ENCODE measurements at places on chromosomes 5 and 9.

DNA sequence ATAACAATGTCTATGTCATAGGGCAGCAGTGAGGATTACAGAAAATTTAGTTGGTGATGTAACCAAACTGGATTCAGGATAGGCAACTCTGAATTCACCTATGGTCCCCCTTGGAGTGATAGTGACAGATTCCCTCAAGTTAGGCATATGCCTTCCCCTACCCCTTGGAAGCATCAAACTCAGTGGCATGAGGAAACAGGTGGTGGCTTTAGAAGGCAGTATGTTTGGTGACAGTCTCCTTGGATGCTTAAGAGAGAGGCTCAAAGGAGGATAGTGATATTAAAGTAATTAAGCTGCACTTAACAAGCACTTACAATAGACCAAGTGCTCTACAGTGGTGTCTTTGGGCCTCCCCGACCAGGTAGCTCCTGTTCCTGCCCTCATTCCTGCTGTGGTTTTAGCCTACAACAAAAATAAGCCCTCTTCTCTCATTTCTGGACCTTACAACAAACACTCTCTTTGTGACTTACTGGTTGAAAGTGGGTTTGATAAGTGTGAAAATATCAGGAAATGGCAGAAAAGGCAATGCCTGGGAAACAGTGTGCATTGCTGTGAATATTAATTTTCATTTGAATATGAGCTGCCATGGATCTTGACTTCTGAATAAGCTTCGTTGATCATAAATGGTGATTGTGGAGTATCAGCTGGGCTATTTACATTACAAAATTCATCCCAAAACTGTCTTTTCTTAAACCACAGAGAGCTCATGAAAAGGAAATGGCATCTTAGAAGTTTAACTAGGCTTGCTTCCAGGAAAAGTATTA is 29.2 kb downstream of the NR4A3 start:
- no peak for DNase-seq

- DNase-seq, result peak; percentile 85
These were observed 37.3 kb upstream of the ADRA1B start for GRCh38 chr5:159878988-159879471.

GRCh38 chr5:16713386-16713928 is 96.7 kb upstream of the RETREG1 start:
- DNase-seq, result peak; percentile 68

- DNase-seq, result no peak
These were observed 140.3 kb upstream of the IRX2 start for GRCh38 chr5:2891781-2892180.

DNA sequence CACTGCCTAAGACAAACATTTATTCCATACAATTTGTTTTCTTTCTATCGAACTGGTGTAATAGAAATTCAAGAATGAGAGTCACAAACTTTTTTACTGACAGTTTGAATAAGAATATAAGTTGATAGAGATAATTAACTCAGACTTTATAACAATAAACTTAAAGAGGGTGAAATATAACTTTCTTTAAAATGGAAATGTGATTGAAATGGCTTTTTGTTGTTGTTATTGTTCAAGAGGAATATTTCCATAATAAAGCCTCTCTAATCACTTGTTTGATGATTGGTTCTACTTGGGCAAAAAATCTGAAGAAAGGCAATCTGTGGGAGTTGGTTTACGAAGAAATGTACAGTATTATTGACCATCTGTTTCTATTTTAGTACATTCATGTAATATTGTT is 79.3 kb downstream of the ST8SIA4 start:
- no peak for DNase-seq

DNA sequence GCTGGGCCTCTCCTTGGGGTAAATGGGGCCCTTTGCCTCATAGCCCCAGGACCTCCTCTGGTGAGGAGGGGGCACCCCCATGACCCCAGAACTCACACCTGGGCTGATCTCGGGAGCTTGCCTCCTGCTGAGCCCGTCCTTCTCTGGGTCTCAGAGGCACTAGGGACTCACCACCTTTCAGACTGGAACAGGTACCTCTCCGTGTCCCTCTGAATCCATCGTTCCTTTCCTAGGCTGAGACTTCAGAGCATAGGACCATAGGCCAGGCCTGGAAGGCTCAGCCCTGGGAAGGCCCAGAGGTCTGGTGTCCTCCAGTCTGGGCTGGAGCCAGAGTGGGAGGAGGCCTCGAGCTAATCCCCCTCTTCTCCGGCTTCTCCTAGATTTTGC is 97.9 kb downstream of the CACNA1B start:
- DNase-seq, result no peak

DNA sequence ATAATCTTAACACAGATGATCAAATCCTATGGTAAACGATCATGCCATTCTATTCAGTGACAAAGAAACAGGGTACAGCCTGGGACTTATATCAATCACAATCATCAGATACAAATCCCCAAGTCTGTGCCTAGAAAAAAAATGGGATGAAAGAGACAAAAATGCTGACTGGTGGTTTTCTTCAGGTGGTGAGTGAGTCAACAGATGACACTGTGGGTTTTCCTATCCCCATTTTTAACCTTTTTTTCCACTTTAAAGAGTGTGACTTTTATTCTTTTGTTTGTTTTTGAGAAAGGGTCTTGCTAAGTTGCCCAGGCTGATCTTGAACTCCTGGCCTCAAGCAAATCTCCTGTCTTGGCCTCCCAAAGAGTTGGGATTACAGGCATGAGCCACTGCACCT is 3.2 kb downstream of the CIZ1 start:
- no peak for DNase-seq

GRCh38 chr5:145999208-145999607 is 62.8 kb downstream of the SH3RF2 start:
- no peak for DNase-seq

DNA sequence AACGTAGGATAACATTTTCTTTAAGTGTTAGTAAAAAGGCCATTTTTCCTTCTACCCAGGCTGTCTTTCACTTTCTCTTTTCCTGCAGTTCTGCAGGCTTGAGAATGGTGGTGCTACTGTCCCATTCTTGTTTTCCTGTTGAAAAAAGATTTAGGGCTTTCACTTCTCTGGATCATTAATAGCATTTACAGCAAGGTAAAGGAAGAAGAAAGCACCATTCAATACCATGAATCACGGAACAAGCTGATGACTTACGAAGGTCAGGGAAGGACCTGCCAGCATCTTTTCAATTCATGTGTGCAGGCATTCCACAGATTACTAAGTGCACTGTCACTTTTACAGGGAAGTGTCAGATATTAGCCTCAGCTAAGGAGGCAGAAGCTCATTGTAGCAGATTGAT is 292.8 kb downstream of the YTHDC2 start:
- peak; percentile 64 for DNase-seq

DNA sequence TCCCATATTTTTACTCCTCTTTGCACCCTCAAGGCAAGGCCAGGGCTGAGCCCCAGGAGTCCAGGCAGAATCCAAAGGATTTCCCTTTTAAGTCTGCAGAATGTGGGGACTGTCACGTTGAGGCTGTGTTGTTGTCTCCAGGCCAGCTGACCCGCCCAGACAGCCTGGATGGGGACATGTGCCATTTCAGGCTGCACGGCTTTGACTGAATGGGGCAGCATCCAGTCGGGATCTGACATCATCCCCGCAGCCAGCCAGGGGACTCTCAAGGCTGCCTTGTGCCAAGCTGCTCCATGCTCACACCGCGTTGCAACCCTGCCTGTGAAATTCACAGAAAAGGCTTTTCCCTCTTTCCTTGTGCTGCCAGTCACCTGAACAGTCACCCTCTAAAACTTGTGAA is 2.2 kb upstream of the ZNF366 start:
- peak; percentile 26 for DNase-seq

- DNase-seq, result no peak
These were observed 21.3 kb downstream of the WNK2 start for GRCh38 chr9:93205045-93205768.

- DNase-seq, result peak; percentile 14
These were observed 494 bp downstream of the ASTN2 start for GRCh38 chr9:117414220-117414905.

GRCh38 chr5:128559300-128560297 is 21.6 kb upstream of the FBN2 start:
- no peak for DNase-seq

DNA sequence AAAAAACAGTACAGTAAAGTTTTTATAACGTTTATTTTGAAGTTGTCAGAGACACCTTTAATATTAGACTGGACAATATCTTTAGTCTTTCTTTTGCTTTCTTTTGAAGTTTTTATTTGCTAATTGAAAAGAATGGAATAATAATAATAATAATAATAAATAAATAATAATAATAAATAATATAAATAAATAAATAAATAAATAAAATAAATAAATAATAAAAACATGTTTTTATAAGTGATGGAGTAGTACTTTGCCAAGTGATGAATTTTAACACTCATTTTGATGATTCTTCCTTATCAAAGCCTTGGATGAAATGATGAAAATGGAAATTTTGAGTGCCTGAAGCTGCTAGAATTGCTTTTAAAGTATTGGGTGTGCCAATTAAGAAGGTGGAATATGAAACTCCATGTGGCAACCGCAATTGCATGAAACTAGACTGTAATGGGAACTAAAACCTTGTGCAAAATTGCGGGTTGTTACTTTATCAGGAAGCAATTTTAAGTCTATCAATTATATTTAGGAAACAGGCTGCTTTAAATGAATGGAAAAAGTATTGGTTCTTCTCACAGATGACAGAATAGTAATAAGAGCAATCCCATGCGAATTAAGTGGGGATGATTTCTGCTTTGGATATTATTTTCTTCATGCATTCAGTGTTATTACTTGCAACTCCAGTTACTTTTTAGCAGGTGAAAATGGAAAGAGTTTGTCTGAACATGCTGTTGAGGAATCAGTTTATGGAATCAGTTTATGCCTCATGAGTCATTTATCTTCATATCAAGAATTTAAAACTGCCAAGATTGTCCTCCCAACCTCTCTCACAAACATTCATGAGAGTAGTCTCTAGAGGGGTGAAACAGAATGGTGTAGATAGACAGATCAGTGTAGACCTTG is 4.6 kb downstream of the ANXA1 start:
- no peak for DNase-seq

- no peak for DNase-seq
These were observed 3.3 kb upstream of the OR2V1 start for GRCh38 chr5:181134259-181134658.

GRCh38 chr9:127934986-127935385 is 2.7 kb downstream of the DPM2 start:
- DNase-seq, result no peak

GRCh38 chr9:120920806-120921178 is 5.8 kb downstream of the TRAF1 start:
- no peak for DNase-seq

DNA sequence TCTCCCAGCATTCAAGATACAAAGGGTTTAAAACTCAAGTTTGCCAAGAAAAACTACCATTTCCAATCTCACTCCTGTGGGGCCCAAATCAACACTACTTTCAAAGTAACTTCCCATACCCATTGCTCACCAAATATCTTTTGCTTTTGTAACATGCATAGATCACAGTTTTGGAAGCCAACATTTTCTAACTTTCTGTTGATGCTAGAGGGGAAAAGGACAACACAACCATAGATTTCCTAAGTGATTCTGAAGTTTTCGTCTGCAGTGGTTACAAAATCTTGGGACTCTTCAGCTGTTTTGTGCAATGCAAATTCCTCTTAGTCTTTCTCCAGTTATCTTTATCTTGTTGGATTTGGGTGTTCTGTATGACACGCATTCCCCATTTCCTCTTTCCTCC is 94.1 kb upstream of the PAPPA start:
- DNase-seq, result peak; percentile 28

- DNase-seq, result peak; percentile 56
These were observed 74.5 kb upstream of the PALM2AKAP2 start for GRCh38 chr9:109705515-109705914.

DNA sequence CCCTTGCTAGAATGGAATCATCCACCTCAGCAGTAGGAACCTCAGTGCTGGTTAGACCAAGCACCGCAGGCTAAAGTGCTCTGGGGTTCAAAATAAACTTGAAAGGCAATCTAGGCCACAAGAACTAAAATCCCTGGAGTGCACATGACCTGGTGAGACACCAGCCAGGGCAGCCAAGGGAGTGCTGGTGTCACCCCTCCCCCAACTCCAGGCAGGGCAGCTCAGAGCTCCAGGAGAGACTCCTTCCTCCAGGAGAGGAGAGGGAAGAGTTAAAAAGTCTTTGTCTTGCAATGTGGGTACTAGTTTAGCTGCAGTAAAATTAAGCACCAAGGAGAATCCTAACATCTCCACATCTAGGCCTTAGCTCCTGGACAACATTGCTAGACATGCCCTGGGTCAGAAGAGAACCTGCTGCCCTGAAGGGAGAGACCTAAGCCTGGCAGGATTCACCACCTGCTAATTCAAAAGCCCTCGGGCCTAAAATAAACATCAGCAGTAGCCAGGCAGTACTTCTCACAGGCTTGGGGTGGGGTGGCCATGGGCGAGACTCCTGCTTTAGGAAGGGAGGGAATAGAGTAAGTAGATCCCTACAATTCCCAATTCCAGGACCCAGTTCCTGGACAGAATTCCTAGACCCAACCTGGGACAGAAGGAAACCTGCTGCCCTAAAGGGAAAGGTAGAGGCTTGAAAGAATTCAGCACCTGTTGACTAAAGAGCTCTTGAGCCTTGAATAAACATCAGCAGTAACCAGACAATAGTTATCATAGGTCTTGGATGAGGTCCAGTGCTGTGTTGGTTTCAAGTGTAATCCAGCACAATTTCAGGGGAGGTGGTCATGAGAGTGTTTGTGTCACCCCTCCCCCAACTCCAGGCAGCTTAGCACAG is 25.8 kb downstream of the UGT3A2 start:
- no peak for DNase-seq

DNA sequence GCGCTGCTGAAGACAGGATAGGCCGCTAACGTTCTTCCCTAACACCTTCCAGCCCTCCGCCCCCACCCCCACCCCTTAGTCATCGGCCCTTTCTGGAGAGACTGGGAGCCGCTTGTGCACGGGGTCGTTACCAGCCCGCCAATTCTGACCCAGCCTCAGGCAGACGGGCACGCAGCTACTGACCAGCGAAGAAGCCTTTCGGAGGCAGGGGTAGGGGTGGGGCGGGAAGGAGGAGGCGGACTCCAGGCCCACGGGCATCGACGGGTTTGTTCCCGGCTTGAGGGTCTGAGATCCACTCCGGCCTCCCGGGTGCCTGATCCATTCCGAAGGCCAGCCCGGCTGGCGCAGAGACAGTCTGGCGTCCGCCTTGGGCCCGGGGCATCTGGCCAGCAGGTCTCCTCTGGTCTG is 729 bp upstream of the HAND1 start:
- DNase-seq, result no peak

DNA sequence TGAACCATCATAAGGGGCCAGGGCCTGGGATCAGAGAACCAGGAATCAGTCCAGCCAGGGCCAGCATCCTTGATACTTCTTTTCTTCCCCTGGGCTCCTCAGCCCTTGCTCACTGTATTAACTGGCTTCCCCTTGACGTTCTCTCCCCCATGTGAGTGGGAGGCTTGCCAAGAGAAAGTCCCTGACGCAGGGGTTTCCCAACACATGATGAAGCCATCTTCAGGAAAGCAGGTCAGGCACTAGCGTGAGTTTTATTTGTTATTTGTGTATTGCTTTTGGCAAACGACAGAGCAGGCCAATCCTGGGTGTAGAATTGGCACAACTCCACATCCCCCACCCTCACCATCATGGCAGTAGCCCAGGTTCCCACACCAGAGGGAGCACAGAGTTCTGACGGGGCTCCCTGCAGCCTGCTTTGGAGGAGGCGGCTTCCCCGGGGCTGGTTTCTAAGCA is 165.5 kb upstream of the NFIL3 start:
- DNase-seq, result peak; percentile 29
